ENCODE measurements at places on chromosomes 3 and 15.

- DNase-seq = no peak
Observed at GRCh38 chr15:45338417-45338816, 39.9 kb downstream of the GATM start.

- DNase-seq = no peak
Observed at GRCh38 chr3:114587986-114588385, 294.2 kb downstream of the TIGIT start.

DNA sequence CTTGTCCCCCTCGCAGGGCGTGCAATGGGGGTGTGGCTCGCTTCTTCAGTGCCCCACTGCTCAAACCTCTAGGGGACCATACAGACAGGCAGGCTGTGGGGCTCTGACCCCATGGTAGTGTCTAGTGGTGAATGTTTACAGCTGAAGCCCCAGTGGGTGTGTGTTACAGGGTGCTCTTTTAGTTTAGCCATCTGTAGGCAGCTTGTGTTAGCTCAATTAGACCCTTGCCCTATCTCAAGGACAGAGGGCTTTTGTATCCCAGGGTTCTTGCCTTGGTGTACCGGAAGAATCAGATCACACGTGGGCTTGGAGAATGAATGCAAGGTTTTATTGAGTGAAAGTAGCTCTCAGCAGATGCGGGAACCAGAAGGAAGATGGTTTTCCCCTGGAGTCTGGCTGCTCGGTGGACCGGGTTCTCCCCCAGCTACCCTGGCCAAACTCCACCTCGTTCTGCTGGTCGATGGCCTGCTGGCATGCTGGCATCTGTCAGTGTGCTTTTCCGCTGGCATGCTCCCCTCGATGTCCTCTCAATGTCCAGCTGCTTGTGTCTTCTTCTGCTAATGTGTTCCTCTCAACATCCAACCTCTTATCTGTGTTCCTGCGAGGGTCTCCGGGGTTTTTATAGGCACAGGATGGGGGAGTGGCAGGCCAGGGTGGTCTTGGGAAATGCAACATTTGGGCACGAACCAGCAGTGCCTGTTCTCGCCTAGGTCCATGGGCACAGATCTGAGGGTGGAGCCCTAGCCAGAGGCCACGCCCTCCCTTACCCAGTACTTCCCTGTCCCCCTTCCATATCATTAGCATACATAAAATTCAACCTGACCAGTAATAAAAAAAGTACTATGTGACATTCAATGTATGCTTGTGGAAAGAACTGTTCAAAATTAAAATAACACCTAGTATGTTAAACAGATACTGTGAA lies 6.6 kb downstream of the SPCS1 start:
- DNase-seq = no peak

- DNase-seq = no peak
Observed at GRCh38 chr3:95655363-95655986, 1158.9 kb upstream of the EPHA6 start.

GRCh38 chr3:87397211-87397610 lies 120.8 kb upstream of the POU1F1 start:
- no peak for DNase-seq

DNA sequence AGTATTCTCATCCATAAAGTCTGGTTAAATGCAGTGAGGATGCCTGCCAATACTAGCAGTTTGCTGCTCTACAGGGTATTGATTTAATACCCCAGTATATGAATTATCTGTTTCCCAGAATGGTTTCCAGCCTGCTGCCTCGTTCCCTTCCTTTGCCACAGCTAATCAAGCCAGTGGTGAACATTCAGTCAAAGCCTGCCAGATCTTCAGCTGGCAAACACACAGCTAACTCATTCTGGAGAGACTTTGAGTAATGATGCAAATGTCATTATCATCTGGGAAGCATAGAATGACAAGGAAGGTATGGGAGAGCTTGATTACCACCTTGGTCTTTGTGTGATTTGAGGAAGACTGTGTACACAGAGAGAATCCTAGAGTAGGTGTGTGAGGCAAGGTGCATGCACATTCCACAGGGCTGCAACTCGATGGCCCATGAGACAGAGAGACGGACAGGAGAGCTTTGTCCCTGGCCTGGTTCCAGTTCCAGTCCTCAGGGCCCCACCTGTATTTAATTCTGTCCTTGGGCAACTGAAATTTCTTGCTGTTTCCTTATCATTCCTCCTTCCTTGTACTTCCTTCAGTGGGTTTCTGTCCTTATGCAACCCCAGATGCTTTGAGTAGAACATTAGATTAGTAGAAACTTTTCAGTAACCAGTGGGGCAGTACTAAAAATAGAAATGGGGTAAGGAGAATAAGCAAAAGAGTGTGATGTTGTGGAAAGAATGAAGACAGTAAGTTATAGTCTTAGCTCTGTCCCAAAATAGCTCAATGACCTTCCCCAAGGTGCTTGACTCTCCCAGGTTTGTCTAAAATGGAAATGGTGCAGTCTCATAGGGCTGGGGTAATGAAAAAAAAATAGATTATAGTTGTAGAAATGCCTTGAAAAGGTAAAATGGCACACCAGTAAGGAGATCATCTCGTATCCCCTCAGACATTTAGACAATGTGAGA lies 72.5 kb downstream of the MITF start:
- DNase-seq = no peak

DNA sequence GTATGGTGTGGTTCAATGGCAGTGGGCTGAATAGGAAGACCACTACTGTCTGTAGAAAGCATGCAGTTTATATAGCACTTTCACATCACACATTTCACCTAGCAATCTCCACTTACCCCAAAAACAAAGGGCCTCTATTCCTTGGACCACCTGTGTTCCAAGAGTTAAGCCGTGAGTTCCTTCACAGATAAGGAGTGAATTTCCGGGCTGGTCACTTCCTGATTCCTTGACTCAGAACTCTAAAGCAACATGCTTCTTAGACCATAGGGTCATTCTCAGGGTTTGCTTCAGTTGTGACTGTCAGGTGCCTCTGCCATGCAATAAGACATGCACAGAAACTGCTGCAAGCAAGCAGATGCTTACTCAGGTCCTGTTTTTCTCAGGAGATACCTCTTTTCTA lies 588.5 kb upstream of the TGFBR2 start:
- no peak for DNase-seq

- no peak for DNase-seq
Observed at GRCh38 chr15:48354694-48355303, 23.6 kb downstream of the DUT start.

DNA sequence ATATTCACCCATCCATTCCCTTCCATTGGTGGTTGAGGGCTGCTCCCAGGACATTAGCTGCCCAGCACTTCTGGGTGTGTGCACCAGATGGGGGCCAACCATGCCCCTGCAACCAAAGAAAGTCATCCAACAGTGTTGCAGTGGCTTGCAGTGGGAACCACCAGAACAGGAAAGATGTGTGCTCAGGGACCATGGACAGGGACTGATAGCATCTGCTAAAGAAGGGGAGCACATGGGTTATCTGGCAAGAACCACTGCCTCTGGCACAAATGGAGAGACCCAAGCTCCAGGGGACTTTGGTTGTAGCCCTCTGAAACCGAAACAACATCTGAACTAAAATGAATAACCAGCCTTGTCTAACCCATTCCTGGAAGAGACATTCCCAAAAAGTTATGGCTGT lies 8.1 kb downstream of the DCLK3 start:
- no peak for DNase-seq

DNA sequence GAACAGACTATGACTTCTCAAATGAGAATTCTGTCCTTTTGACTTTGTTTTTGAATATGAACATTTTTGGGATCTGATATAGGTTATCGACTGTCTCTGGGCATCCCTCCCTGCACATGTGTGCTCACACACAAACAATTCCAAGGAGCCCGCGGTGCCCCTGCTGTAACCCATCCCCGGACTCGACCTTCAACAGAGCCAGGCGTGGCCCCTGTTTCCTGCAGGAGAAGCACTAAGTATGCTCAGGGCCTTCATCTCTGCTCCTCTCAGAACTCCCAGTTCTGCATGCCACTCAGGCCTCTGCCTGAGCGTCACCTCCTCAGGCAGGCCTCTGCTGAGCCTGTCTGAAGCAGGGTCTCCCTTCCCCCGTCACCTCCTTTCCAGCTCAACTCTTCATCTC lies 57.6 kb downstream of the NUP210 start:
- DNase-seq = no peak

DNA sequence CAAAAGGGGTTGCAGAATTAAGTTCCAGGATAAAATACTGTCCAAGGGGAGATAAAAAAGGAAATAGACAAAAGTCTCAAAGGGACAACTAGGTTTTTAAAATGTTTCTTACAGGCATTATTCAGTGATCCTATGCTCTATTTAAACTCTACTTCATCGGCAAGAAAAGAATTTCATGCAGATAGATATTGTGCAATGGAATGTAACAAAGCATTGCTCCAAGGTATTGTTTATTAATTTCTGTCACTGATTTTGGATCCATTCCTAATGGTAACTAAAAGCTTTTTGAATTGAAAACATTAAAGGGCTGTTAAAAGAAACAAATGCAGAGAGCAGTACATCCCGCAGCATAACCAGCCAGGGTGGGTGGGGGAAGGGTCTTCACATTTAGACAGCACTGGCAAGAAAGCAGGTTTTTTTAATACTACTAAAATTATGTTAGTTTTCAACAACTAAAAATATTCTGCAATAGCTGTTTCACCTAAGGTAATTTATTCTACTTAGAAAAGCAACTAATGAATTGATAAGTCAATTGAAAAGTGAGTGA lies 82.9 kb downstream of the THBS1 start:
- no peak for DNase-seq

GRCh38 chr3:63909431-63909830 lies 2.8 kb downstream of the SCAANT1 start:
- no peak for DNase-seq

DNA sequence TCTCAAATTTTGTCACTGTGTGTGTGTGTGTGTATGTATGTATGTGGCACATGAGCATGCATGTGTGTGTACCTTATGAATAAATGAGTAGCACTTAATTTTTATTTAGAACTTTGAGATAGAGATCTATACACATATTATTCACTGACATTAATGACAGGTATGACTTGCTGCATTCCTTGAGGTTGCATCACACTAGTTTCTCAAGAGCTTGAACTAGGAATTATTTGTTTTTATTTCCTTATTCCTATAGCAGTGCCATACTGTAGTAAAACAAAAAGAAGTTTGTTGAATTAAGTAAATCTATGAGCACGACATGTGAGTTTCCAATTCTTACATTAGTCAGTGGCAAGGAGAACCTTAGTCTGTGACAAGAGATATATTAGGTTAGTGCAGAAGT lies 943.9 kb downstream of the ROBO1 start:
- DNase-seq = no peak

DNA sequence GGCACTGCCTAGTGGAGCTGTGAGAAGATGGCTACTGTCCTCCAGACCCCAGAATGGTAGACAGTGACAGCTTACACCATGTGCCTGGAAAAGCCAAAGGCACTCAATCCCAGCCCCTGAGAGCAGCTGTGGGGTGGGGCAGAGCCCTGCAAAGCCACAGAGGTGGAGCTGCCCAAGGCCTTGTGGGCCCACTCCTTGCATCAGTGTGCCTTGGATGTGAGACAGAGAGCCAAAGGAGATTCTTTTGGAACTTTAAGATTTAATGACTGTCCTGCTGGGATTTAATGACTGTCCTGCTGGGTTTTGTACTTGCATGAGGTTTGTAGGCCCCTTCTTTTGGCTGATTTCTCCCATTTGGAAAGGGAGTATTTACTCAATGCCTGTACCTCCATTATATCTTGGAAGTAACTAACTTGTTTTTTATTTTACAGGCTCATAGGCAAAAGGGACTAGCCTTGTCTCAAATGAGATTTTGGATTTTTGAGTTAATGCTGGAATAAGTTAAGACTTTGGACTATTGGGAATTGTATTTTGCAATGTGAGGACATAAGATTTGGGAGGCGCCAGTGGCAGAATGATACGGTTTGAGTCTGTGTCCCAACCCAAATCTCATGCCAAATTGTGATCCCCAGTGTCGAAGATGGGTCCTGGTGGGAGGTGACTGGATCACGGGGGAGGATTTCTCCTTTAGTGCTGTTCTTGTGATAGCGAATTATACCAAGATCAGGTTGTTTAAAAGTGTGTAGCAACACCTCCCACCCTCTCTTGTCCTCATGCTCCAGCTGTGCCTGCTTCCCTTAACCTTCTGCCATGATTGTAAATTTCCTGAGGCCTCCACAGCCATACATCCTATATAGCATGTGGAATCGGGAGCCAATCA lies 80.4 kb downstream of the MYO5A start:
- DNase-seq = no peak

DNA sequence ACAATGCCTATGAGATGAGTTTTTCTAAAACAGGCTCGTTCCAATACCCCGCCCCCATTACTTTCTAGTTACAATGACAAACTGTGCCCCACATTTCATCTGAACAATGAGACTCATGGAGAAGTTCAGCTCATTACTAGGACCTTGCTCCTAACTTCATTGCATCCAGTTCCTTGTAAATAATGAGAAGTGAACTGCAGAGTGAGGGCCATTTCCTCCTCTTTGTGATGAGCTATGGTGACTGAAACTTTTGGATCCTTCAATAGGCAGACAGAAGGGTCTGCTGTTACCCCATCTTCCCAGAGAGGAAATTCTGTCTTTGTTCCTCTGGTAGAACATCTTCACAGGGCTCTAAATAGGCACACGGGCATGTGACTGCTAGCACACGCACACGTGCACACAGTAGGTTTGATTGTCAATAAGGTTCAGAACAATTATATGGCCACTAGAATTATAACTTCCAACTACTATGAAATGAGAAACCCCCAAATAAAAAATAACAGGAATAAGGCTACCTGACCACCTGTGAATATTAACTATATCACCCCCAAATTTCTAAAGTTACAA lies 51.8 kb downstream of the SERP1 start:
- DNase-seq = no peak

DNA sequence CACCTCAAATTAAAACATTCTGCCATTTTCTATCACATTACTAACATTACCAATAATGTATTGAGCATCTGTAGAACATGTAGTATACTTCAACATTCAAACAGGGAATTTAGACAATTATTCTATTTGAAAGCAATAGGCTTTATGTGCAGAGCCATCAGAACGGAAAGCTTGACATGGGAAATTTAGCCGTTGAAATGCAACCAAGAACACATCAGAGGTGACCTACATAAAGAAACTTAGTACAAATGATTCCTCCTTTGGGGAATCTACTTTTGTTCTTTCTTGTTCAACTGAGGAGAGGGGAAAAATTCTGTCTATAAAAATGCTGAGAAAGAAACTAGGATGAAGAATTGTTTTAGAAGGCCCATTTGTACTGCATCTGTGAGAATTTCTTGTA lies 38.6 kb upstream of the RBMS3 start:
- DNase-seq = no peak

DNA sequence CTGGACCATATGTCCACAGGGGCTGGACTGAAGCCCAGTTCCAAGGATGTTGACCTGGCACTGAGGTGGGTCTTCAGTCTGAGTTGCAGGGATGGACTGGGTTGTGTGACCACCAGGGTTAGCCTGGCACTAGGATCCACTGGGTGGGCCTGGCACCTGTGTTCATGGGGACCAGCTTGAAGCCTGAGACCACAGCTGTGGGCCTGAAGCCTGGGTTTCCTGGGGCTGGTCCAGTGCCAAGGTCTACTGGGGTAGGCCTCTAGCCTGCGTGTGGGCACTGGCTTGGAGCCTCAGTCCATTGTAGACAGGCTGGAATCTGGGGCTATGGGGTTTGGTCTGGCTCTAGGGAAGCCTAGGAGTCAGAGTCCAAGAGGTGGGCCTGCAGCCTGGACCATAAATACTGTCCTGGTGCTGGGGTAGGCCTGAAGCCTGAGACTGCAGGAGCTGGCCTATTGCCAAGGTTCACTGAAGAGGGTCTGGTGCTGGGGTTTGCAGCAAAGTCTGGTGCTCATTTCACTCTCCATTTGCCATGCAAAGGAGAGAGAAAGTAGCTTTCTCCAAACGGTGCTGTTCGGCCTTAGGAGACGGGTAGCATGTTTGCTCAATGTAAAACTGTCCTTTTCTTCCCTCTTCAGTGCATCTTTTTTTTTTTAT lies 51.2 kb upstream of the TBC1D5 start:
- no peak for DNase-seq

All from right hindlimb (tissue), 1 donor.